ENCODE measurements at places on chromosomes 7 and 10.
A peak's percentile ranks its signal among the peaks of the same experiment; 100 is the strongest.

DNA sequence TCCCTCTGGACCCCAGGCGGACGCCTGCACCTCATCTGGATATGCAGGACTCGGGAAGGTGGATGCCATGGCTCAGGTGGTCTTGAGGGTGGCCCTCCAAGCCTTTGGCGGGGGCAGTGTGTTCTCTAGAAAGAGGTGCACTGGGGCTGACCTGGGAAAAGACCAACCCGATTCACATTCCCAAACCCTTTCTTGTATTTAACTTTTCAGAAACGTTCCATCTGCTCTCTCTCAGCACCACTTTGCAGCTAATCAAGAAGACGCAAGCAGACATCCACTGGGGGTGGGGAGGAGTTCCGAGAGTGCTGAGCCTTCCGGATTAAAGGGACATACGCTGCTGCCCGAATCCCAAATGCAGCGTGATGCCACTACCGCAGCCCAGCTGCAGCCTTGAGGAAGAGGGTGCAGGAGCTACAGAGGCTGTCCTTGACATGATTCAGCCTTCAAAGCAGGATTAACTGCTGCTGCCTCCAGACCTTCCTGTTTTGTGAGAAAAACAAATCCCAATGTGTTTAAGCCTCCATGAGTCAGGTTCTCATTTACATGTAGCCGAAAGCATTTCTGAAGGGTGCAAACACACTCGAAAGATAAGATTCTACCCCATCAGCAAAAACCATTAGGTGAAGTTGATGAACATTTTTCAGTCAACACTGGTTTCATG is 39.9 kb downstream of the RBM17 start:
- DNase-seq = no peak

GRCh38 chr7:11185179-11185815 is 211.6 kb downstream of the PHF14 start:
- no peak for DNase-seq

DNA sequence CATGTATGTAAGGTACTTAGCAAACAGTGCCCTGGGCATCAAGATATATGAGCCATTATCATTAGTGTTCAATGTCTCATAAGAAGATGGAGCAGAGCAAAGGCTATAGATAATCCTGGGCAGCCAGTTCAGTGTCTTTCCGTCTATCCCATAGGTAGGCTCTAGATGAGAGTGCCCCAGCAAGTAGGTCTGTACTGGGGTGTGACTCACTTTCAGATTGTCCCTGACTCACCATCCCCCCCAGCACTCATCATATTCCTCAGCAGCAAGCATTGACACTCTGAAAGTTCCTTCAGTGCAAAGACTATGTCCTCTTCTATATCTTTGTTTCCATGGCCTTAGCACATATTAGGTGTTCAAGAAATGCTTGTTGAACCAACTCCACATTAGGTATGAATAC is 20.0 kb upstream of the FAM204A start:
- DNase-seq = no peak

GRCh38 chr7:98329100-98329790 is 47.8 kb downstream of the BRI3 start:
- DNase-seq = peak; percentile 49

DNA sequence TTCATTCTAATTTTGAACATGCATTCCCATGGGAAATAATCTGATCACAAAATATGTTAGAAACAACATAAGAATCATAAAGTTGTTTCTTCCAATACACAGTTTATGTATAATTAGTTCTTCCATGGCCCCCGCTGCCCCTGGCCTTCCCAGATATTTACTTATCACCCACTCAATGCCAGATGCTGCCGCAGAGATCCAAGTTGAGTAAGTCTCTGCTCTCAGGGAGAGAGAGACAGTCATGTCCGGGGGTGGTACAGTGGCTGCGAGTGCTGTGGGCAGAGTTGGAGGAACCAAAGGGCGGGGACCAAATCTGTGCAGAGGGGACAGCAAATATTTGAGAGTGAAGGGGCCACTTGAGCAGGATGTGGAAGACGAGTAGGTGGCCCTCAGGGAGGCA is 37.1 kb downstream of the COL26A1 start:
- DNase-seq = no peak

DNA sequence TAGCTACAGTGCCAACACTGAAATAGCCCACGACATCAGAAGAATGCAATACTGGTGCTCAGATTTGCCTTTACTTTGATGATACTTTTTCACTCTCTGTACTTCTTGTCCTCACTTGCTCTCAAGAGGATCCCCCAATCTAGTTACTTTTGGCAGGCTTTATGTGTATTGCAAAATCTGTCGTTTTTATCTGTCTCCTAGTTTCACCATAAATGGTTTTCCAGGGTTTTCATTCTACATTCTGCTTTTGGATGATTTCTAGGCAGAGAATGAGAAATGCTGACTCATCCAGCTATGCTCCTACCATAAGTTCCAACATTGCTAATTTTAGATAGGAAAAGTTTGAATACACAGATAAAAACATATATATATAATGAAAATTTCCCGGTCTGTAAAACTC is 659.5 kb upstream of the NRG3 start:
- DNase-seq = no peak

- peak; percentile 80 for DNase-seq
Observed at GRCh38 chr10:79153745-79154144, 85.0 kb downstream of the ZMIZ1 start.

DNA sequence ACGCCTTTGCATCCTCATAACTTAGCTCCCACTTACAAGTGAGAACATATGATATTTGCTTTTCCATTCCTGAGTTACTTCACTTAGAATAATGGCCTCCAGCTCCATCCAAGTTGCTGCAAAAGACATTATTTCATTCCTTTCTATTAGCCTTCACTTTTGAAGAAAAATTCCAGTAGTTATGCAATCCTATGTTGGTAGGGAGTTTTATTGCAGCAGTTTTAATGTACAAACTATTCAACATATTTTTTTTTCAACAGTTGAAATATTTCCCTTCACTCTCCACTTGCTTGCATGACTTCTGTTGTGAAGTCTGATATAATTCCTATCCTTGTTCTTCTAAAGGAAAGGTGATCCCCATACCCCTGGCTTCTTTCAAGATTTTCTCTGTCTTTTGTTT is 27.3 kb upstream of the ARHGAP22 start:
- DNase-seq = no peak

DNA sequence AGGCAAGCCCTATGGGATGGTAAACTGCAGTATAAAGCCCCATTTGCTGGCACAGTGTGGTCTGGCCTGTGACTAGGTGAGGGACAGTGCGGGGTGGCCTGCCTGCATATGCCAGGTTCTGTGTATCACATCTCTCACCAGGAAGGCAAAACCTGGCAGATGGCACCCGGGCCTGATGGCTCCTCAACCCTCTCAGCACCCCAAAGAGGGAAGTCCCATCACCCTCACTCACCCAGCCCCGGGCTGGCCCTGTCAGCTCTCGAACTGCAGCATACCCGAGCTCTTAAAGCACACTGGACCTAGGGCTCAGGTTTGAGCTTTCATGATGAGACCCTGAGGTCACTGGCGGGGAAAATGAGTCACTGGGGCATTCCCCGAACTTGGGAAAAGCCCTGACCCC is 130.5 kb downstream of the LHPP start:
- no peak for DNase-seq

DNA sequence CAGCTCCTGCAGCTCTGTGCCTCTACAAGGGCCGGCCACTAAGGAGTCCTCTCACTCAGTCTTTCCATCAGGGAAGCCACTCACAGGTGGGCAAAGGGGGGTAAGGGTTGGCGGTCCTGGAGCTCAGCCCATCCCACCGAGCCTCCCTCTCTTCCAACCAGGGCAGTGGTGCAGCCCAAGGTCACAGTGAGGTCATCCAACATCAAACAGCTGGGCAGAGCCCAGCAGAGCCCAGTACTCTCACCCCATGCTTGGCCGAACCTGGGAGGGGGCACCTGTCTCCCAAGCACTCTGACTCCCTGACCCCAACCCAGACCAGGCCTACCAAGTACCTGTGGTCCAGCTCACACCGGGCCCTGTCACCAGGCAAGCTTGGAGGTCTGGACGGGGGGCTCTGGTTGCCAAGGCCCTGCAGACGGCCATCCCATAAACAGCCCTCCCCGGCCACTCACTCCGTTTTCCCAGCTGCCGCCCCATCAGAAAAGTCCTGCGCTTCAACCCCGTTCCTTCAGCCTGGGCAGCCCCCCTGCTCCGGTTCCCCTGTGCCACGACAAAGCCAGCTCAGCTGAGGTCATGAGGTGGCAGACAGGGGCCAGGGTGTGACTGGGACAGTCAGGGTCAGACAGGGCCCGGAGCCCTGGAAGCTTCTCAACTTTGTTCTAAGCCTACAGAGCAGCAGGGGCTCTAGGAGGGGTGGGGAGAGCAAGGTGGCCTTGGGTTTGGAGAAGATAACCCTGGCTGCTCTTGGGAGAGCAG is 27.5 kb downstream of the PDGFA start:
- DNase-seq = no peak

GRCh38 chr10:76583711-76584161 is 1053.9 kb downstream of the KCNMA1 start:
- DNase-seq = peak; percentile 98

DNA sequence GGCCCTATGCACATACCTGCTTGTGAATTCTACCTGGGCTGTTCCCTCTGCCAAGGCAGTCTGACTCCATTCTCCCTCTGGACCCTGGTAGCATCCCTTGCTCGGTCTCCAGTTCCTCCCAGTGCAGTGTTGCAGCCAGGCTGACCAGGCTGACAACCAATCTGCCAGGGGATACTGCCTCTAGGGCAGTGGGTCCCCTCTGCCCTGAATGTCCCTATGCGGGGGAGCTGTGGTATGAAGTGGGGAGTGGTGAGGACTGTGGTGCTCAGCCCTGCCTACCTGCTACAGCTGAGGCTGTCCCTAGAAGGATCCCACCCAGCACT is 48.0 kb upstream of the CAMK2B start:
- DNase-seq = no peak

DNA sequence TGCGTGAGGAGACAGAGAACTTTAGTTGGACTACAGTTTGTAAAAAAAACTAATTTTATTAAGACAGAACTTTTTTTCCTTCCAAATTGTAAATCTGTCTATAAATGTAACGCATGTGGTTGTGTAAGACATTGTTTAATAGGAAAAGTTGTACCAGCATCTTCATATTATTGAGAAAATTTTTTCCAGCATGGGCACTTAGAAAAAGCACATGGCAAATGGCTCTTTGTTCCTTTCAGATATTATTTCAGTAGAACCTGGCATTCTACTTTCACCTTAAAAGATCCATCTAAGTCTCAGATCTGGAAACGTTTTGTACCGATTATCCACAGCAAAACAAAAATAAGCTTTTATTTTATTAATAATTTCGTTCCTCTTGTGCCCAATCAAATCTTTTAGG is 43.2 kb downstream of the ZRANB1 start:
- DNase-seq = no peak

GRCh38 chr10:57959318-57960006 is 308.2 kb downstream of the IPMK start:
- DNase-seq = no peak

DNA sequence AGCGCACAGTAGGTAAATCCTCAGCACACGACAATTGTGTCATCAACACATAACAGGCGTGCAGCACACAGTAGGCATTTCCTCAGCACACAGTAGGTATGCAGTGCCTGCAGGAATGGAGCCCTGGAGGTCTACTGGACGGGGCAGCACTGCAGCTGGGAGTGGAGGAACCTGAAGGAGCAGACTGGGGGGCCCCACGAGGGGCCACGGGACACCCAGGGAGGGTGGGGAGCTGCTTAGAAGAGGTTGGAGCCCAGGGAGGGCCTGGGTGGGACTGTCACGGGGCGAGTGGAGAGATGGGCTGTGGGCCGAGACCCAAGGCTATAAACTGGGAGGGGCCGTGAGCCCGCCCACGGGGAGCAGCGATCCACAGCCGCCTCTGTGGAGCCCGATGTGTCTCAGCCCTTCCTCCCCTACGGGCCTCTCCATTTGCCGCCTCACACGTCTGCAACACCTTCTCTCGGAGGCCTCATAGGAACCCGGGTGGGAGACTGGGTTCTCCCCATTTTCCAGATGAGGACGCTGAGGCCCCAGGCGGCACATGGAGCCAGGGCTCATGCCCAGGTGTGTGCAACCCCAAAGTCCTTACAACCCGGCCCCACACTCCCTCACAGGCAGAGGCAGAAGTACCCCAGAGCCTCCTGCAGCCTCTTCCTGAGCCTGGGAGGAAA is 101.5 kb downstream of the MICALL2 start:
- no peak for DNase-seq

DNA sequence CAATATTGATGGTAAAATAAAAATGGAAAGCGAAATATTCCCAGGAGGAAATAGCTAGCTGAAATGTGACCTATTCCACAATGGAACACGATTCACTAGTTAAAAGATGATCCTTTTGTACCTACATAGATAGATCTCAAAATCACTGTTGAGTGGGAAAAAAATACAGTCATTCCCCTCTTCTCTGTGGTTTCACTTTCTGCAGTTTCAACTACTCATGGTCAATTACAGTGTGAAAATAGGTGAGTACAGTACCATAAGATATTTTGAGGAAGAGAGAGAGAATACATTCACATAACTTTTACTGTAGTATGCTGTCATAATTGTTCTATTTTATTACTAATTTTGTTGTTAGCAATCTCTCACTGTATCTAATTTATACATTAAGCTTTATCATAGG is 56.0 kb upstream of the COL13A1 start:
- DNase-seq = no peak

DNA sequence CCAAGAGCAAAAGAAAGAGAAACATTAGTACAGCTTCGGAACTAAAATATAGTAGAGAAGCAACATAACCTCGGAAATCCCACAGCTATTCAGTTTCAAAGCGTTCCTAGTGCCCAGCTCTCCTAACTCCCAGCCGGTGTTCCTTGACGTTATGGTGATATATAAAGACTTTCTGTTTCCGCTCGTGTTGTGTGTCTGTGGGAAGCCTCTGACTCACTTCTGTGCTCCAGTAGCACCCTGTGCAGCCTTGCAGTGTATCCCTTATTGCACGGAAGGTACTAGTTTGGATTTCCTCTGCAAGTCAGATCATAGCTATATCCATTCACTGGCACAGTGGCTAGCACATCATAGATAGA is 535 bp downstream of the ASAH2B start:
- peak; percentile 68 for DNase-seq

- peak; percentile 63 for DNase-seq
Observed at GRCh38 chr10:48377751-48378530, 71.5 kb downstream of the MAPK8 start.

DNA sequence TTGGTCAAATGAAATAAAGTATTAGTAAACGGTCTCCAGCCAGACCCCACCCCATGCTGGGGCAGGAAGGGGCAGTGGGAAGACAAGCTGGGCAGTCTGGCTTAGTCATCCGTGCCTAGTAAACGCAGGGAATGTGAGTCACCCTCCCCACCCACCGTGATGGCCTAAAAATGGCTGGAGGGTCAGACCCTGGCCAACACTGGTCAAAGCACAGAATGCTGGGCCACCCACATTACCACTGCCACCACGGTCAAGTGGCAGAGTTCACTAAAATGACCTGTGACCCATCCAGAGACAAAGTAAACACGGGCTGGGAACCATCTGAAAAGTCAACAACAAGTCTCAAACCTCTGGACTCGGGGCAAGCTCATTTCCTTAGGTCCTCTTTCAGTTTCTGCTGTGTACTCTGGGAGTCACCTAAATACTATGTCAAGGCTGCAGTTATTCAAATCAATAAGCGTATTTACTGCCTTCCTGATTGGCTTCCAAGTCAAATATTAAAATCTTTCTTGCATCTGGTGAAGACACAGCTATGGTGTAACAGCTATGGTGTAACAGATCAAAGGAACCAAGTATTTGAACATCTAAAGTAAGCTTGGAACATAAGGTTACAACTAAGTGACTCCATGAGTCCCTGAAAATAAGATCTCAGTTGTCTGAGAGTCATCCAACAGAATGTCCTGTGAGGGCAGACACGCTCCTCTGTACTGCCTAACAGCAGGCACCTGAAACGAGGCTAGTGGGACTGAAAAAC is 3.0 kb downstream of the ZFAND2A start:
- peak; percentile 35 for DNase-seq

GRCh38 chr10:130167707-130168106 is 31.5 kb downstream of the GLRX3 start:
- no peak for DNase-seq

GRCh38 chr7:43583424-43584194 is 701 bp downstream of the STK17A start:
- peak; percentile 43 for DNase-seq
